Gastroesophageal sphincter (tissue), 4 donors: ENCODE measurements at places on chromosomes 12 and 14.

- no peak for ATAC-seq
Measured at GRCh38 chr12:92295523-92295922, 149.9 kb upstream of the BTG1 start.

GRCh38 chr12:2752676-2753371, 41.9 kb upstream of the FKBP4 start:
- peak; percentile 89 for ATAC-seq

DNA sequence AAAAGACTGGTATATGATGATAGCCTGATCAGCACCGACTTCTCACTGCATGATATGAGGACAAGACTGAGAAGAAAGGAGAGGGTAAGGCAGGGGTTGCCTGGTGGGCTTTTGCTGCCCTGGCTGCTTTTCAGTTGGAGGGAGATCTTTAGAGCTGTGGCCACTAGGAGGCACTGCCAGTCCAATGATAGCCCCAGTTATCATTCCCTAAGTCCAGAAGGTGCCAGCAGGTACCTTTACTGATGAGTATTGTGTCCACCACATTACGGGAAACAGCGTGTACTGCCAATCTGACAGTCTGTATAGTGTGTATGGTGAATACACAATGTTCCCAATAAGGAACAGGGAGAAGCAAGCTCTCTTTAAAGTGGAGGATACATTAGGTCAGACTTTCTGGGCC, 55.8 kb upstream of the CCDC175 start:
- no peak for ATAC-seq

DNA sequence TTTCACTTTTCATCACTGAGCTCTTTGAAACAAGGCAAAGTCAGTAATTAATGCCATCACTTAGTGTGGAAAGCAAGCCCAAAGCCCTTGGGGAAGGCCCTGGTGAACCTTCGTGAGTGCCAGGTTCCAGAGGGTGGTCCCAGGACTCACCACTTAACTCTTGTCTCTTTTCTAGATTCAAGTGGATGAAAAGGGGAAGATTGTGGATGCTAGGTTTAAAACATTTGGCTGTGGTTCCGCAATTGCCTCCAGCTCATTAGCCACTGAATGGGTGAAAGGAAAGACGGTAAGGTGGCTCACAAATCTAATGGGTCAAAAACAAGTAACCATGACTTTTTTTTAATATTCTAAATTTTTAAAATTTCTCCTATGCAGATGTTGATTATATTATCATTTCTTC, 2.8 kb downstream of the ISCU start:
- ATAC-seq: no peak

GRCh38 chr12:47297993-47298392, 218.2 kb upstream of the AMIGO2 start:
- ATAC-seq: no peak

DNA sequence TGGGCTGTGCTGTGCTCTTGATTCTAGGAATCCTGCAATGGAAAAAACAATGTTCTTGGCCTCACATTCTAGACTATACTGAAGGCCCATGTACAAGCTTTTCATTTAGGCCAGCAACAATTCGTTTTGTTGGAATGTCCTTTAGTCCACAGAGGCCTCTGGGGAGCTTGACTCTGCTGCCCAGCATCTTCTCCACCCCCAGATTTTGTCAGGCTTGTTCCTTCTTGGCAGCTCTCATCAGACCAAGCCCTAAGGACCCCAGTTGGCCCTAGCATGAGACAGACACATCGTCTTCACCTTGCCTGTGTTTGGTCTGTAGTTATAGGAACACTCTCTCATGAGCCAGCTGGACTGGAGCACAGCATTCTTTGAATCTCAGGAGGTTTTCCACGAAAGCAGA, 300.1 kb downstream of the VRK1 start:
- no peak for ATAC-seq

DNA sequence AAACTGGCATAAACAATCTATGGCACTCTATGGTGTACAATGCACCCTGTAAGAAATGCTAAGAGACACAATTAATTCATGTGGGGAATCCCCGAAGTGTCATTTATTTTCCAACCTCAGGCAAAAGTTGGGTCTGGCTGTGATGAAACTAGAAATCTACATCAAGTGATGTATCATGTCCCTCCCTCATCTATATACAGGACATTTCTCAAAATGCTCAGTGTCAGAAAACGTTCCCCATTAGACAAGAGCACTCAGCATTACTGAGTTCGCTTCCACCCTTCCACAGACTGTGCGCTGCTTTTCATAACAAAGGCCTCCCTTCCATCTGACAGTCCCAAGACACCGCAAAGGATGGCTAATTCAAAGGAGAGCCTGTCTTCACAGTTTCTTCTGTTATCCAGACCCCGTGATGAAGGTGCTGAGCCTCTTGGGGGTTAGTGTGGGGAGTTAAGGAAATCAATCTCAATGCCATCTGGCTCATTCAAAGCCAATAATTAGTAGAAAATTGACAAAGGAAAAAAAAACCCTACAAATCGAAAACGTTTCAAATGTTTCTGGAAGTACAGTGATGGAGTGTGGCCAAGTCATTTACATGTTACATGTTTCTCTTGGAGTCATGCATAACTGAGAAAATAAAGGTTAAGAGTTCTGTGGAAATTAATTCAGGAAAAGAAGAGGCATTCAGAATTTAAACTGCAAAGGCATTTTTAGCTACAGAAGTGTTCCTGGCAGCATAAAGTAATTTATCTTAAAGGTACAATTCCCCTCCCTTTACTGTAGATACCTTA, 7.5 kb downstream of the CCDC88C start:
- ATAC-seq: no peak

DNA sequence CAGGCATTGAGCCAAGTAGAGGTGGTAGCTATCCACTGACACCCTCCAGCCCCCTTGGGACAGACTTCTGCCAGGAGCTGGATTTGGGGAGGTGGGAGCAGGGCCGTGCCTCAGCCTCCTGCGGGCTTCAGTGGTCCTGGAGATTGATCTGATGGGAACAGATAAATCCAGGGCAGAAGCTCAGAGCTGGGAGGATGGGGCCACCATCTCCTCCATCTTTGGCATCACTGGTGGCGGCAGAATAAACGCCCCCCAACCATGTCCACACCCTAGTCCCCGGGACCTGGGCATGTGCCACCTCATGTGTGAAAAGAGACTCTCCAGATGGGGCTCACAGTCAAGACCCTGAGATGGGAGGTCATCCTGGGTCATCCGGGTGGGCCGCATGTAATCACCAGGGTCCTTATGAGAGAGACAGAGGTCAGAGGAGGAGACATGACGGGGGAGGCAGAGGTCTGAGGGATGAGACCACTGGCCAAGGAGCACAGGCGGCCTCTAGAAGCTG, 209.6 kb upstream of the RTL1 start:
- no peak for ATAC-seq

DNA sequence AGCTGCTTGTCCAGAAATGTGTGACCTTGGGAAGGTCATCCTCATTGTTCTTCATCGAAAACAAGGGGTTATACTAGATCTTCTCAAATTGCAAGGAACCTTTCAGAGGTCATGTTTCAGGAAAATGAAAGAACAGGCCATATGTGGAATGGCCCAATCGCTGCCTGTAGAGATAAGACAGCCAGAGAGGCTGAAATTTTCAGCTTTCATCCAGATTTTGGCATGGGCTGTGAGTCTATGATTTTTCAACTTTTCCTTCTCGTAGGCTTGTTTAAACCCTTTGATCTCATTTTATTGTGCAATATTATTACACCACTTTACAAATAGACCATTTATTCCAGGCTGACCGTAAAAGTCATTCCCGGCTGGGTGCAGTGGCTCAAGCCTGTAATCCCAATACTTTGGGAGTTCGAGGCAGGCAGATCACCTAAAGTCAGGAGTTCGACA, 17.1 kb upstream of the ATXN2 start:
- ATAC-seq: peak; percentile 70

DNA sequence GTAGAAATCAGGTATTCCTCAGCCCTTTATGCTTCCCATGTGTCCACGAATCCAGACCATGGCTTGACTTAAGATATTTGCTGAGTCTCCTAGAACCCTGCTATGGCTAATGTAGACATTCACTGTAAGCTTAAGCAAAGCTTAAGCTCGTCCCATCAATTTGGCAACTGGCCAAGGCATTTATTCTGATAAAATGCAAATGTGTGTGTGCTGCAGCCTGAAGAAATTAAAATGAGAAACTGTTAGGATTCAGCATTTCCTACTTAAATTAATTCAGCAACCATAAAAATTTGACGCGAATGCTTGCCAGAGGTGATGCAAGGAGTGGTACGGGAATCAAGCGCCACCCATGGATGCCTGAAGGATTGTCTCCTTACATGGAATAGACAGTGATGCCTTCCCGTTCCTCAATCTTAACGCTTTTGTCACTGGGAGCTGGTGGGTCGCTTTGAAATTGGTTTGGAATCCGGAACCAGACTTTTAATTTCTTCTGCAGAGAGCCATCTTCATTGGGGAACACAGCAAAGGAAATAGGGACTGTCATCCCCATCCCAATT, 13.2 kb downstream of the HEBP1 start:
- ATAC-seq: no peak

DNA sequence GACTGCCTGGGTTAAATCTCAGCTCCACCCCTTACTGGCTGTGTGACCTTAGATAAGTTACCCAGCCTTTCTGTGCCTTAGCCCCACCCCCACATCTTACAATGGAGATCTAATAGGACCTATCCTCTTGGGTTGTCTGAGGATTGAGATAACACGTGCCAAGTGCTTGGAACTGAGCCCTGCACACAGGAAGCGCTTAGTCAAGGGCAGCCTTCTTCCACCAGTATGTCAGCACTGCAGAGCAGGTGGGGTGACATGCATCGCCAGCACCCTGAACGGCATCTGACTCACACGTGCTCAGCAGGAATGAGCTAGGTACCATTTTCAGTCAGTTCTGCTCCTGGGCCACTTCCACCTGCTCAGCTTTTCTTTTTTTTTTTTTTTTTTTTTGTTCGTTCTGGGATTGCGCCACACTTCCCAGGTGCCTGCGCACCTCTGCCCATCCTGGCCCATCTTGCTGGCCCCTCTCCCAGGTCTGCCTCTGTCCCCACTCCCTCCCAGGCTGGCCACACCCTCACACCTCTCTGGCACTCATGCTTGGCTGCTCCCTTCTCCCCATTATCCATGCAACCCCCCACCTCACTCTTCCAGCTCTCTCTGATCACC, 19.6 kb downstream of the LGMN start:
- ATAC-seq: no peak

- no peak for ATAC-seq
Measured at GRCh38 chr12:5964913-5965900, 20.1 kb upstream of the ANO2 start.

DNA sequence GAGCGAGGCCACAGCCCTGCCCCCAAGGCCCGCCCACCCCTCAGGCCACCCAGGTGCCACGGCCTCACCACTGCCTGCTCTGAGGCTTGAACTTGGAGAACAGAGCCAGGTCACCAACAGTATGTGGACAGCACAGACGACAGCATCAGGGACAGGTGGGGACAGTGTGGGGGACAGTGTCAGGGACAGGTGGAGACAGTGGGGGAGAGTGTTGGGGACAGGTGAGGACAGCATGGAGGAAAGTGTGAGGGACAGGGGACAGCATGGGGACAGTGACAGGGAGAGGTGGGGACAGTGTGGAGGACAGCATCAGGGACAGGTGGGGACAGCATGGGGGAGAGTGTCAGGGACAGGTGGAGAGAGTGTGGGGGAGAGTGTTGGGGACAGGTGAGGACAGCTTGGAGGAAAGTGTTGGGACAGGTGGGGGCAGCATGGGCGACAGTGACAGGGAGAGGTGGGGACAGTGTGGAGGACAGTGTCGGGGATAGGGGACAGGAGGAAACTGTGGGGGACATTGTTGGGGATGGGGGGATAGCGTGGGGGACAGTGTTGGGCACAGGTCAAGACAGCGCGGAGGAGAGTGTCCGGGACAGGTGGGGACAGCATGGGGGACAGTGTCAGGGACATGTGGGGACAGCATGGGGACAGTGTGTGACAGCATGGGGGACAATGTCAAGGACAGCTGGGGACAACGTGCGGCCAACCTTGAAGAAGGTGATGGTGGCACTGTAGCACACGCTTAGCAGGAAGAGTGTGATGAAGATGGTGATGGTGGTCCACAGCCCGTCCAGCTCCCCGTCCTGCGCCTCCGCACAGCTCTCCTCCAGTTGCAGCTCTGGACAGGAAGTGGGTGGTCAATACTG, 114.9 kb downstream of the TMEM121 start:
- ATAC-seq: no peak

GRCh38 chr14:60008042-60008441, 83.7 kb upstream of the PCNX4 start:
- no peak for ATAC-seq
